ENCODE measurements at places on chromosomes 11 and 22. TPM values are rescaled to one million over a fixed set of nuclear protein-coding genes. Genes with fewer than 3 reads are reported as not detected.

The OR8A1 gene
- total RNA-seq = not detected

The FAM111B gene
- total RNA-seq = 10.5 TPM

The CCDC116 gene
- total RNA-seq = 0.28 TPM

The MTA2 gene
- total RNA-seq = 88.0 TPM

The OSBP2 gene
- 22.5 TPM for total RNA-seq

The TEX54 gene
- total RNA-seq = not detected

The OR6A2 gene
- total RNA-seq = 0.11 TPM

The PANX2 gene
- total RNA-seq = 2.1 TPM

The FOLR3 gene
- total RNA-seq = 0.89 TPM

The OR10D3 gene
- total RNA-seq = not detected

The ELFN2 gene
- 9.4 TPM for total RNA-seq

The BAIAP2L2 gene
- 0.88 TPM for total RNA-seq

The UPK3A gene
- not detected for total RNA-seq

The NEFH gene
- 109 TPM for total RNA-seq

- no peak for DNase-seq
Observed at GRCh38 chr11:63277345-63277943, 34.0 kb upstream of the SLC22A25 start.

GRCh38 chr11:64885367-64886286, 7.2 kb upstream of the EHD1 start:
- no peak for DNase-seq

GRCh38 chr11:34613015-34613414, 7.9 kb upstream of the EHF start:
- DNase-seq = no peak

- DNase-seq = no peak
Observed at GRCh38 chr22:18101536-18101935, 9.1 kb upstream of the TUBA8 start.

DNA sequence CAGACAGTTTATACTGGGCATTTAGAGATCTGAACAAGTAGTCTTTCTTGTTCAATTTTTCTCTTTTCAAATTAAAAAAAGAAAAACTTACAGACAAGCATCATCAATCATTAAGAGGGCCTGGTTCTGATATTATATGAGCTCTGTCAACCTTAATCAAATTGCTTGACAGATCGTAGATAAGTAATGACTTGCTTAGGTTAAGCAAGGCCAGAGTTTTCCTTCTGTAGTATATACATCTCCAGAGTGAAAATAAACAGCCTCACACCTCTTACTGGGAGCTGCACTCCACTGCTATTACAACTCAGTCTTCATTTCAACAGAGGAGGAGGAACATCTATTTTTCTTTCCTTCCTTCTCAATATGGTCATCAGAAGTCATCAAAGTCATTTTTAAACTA, 13.5 kb downstream of the CDON start:
- no peak for DNase-seq

GRCh38 chr11:124085997-124086846, 29.0 kb upstream of the VWA5A start:
- DNase-seq = peak; percentile 94

GRCh38 chr11:33438301-33438700, 181.1 kb downstream of the HIPK3 start:
- no peak for DNase-seq

- no peak for DNase-seq
Observed at GRCh38 chr22:23531283-23531956, 48.7 kb downstream of the IGLL1 start.

- no peak for DNase-seq
Observed at GRCh38 chr11:59866836-59867235, 549 bp upstream of the TCN1 start.

DNA sequence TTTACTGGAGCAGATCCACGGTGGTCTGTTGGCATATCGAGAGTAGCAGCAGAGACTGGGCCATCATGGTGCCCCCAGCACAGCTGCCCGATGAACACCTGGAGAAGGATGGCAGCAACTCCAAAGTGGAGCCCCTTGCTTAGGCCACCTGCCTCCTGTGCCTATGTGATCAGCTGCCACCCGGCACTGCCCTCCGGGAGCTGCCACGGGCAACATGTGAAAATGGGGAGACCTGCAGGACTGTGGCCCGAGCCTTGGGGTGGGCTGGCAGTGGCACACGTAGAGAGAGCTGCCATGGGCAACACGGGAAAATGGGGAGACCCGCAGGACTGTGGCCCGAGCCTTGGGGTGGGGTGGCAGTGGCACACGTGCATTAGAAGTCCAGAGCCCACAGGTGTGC, 3.1 kb downstream of the FXYD2 start:
- DNase-seq = no peak

GRCh38 chr22:25970374-25970911, 198.8 kb upstream of the SEZ6L start:
- DNase-seq = peak; percentile 62

GRCh38 chr22:19723232-19723982, at the start of gene GP1BB:
TSS of gene GP1BB (plus strand) at chr22:19723539. CDS start at chr22:19723570, 31 bp downstream.
- DNase-seq = no peak

DNA sequence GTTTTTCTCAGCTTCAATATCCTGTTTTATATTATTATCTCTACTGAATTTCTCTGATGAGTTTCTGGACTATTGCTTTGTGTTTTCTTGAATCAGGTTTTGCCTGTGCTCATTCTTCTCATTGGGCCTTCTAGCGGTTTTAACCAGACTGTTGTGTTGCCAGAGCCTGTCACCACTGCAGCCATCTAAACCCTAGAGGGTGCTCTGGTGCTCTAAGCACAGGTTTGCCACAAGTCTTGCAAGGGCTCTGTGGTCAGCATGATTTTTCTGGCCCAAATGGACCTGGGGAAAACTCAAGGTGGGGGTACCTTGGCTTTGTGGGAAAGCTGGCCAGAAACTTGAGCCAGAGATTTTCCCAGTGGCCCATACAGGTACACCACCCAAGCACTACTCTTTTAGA, 52.4 kb upstream of the TYR start:
- no peak for DNase-seq

DNA sequence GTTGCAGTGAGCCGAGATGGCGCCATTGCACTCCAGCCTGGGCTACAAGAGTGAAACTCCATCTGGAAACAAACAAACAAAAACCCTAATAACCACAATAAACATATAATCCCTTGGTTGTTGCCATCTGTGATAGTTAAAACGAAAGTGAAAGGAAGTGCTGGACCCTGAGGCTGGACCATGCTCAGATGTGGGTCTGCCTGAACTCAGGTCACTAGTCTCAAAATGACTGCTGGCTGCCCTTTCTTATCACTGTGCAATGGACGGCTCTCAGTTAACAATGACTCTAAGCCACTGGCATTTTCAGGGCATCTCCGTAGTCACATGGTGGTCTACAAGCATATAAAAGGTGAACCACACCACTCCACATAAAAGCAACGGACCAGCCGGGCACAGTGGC, 48.2 kb upstream of the FTH1 start:
- DNase-seq = no peak

- no peak for DNase-seq
Observed at GRCh38 chr11:86129740-86130540, 61.1 kb upstream of the PICALM start.

- DNase-seq = no peak
Observed at GRCh38 chr11:71505001-71505400, 22.1 kb upstream of the KRTAP5-7 start.

DNA sequence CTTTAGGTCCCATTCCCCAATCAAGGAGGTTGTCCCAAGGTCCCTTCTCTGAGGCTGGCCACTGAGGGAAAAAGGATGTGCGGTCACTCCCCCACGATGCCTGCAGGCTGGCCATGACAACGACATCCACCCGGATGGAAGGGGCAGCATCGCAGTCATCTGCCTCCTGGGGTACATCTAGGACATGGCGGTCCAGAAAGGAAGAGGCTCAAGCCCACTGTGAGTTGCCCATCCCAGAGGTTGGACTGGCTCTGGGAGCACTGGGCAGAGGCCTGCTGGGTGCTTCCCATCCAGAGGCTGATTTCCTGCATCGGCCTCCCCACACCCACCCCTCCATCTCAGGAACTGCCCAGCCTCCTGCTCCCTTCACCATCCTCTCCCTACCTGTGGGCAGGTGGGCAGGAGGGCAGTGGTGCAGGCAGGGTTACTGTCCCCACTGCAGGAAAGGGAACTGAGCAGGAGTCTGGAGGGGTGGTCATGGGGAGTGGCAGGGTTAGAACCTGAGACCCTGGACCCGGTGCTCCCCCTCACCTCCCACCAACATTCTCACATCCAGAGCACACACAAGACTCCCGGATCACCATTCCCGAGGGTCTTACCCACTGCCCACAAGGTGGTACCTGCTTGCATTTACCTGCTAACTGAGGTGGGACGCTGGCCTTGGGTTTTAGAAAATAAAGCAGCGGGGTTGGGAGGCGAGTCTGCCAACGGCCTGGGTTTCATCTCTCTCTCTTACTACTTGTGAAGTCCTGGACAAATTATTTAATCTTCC, 4.4 kb downstream of the RCE1 start:
- DNase-seq = no peak

GRCh38 chr11:15053191-15053685, 20.2 kb upstream of the CALCB start:
- no peak for DNase-seq

- DNase-seq = no peak
Observed at GRCh38 chr11:70124321-70125000, 46.3 kb downstream of the ANO1 start.

GRCh38 chr11:43242401-43242800, 69.4 kb upstream of the API5 start:
- DNase-seq = no peak

DNA sequence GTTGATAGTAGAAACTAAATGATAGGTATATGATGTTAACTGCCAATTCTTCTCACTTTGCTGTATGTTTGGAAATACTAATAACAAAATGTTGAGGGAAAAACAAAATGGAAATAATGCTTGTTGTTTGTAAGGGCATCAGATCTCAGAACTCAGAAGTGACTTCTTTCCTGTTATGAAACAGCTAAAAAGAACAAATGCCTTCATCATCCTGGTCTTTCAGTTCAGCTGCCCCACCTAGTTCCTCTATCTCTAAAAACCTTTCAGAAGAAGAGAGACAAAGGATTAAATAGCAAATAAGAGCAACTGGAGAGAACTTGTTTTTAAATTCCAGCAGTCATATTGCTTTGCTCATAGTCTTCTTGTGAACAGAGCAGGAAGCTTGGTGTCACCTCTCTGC, 345.3 kb upstream of the NCAM1 start:
- DNase-seq = no peak

DNA sequence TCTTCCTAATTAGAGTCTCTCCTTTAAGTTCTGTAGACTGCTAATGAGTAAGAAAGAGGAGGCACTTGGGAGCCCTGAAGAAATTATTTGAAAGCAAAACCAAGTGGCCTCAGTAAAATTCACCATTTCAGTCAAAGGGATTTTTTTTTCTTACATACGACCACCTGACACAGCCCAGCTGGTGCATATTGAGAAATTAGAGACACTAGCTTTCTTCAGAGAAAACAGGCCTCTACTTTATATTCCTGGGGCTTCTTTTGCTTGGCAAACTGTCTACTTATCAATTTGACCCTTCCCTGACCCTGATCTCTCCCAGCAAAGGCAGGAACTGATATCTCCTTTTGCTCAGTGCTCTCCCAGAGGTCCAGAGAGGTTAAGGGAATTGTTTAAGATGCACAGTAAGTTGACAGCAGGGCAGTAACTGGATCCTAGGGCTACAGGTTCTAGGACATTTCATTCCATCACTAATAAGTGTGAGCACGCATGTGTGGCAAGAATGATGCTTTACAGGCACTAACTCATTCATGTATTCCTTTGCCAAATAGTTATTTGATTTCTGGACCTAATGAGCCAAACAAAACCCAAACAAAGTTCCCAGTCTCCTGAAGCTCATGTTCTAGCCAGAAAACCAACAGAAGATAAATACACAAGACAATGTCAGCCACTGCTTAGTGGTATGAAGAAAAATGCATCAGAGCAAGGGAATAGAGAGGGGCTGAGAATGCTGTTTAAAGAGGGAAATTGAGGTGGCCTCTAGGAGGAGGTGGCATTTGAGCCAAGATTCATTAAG, 467.6 kb downstream of the SOX6 start:
- no peak for DNase-seq

DNA sequence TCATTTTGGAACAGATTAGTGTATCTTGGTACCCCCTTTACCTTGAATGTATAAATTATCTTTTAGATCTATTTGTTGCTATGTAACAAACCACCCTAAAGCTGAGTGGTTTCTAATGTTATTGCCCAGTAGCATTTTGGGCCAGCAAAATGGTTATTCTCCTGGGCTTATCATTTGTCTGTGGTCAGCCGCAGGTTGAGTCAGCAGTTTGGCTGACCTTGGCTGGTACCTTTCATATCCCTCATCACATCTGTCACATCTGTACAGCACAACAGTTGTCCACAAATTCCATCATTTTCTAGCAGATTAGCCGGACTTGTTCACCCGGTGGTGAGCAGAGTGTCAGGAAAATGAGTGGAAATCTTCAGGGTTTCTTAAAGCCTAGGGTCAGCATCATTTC, 588.5 kb upstream of the ARHGAP42 start:
- no peak for DNase-seq

DNA sequence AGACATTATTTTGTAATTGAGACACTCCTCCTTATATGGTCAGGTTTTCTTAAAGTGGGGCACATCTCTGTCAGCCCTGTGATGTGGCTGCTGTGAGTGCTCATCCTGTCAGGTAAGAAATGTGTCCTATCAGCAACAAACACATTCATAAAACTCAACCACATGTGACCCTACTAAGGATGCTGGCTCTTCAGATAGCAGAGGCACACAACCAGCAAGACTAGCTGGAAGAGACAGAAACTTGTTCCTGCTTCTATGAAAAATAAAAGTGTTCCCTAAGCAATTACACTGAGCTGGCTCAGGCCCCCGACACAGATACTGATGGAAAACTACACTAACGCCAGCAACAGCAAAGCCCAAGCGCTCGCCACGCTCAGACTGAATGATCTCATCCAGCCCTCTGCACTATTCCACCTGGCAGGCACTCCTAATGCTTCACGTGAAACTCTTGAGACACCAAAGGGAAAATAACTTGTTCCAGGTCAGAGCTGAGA, 49.8 kb upstream of the CYP2D6 start:
- DNase-seq = peak; percentile 62

DNA sequence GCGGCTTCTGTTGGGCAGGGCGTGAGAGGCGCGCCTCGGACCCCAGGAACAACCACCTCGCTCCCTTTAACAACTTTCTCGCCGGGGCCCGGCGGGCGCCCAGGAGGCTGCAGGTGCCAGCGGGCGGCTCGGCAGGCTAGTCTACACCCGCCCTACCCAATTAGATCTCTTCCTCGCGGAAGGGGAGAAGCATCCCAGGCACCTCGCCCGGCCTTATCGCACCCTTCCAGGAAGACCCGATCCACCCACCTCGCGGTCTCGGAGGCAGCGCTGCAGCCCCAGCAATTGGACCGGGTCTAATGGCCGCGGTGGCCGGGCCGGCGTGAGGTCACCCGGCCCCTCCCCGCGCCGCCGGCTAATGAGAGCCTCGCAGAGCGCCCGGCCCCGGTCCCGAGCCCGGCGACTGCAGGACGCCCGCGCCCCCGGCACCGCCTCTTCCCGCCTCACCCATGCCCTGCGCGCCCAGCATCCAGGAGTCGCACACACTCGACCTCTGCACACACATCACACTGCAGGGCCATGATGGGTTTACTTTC, at the start of gene PLAAT3:
PLAAT3 (minus strand) TSS at position 298 of the 536 bp plus-strand sequence. CDS start 419 bp downstream, outside the sequence.
- DNase-seq = peak; percentile 19

GRCh38 chr11:120061761-120062560, 76.0 kb downstream of the TRIM29 start:
- DNase-seq = no peak

Measured in spinal cord (tissue), 10 donors.